GM12865 (cell line): ENCODE measurements at places on chromosomes 6 and 20.

DNA sequence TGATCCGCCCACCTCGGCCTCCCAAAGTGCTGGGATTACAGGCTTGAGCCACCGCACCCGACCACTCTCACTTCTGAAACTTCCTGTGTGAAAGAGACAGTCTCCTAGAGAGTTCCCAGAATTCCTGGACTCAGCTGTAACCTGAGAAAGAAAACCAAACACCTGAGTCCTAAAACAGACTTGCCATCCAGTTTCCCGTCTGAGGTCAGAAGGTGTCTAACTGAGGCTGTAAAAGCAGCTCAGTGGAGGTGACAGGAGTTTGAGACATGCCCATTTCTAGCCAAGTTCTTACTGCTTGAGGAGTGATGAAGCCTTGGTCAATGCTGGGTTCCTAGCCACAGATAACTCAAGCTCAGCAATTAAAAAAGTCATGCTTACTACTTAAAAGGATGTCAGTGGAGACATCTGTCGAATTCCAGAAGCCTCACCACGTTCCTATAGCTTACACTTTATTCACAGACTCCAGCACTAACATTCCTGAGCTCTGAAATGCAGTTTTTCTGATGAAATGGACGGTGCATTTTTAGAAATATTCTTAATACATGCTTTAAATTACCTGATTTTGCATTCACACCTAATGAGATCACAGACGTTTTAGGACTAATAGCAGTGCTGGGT, 6.1 kb downstream of the UQCC2 start:
- DNase-seq: no peak

DNA sequence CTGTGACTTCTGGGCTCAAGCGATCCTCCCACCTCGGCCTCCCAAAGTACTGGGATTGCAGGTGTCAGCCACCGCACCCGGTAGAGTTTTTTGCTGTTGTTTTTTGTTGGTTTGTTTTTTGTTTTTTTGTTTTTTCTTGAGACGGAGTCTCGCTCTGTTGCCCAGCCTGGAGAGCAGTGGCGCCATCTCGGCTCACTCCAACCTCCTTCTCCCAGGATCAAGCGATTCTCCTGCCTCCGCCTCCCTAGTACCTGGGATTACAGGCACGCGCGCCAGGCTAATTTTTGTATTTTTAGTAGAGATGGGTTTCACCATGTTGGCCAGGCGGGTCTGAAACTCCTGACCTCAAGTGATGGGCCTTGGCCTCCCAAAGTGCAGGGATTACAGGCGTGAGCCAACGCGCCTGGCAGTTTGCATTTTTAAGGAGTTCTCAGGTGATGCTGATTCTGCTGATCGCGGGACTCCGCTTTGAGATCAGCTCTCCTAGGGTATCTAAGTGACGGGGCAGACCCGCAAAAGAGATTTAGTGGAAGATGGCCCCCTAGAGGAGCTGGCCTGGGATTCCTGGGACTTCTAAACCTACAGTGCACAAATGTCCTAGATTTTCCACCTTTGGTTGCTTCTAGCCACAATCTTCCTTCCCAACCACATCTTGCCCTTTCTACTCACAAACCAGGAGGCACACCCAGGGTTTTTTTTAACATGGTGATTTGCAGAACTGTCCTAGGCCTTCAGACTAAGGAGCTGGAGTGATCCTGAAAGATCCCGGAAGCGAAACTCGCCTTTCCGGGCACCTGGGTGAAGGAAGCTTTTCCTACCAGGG, 45.2 kb downstream of the DPPA5 start:
- DNase-seq: peak; percentile 28

- no peak for DNase-seq
These were observed 15.2 kb downstream of the DEFB132 start for GRCh38 chr20:272718-273117.

DNA sequence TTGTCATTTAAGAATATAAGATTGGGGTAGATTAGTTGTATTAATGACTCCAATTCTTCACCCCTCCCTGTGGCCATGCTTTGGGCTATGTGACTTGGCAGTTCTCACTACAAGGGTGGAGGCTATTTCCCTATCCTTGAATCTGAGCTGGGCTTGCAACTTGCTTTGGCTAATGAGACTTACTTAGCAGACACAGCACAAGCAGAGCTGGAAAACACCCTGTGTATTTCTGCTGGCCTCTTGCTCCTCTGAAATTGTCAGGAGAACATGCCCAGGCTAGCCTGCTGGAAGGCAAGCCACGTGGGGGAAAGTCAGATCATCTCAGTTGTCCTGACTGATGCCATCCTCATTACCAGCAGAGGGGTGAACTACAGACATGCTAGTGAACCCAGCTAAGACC, 126.5 kb upstream of the HDGFL1 start:
- DNase-seq: peak; percentile 51

GRCh38 chr6:39887692-39888450, 46.4 kb downstream of the MOCS1 start:
- no peak for DNase-seq

- DNase-seq: no peak
These were observed 50.0 kb downstream of the SRC start for GRCh38 chr20:37395921-37396415.

DNA sequence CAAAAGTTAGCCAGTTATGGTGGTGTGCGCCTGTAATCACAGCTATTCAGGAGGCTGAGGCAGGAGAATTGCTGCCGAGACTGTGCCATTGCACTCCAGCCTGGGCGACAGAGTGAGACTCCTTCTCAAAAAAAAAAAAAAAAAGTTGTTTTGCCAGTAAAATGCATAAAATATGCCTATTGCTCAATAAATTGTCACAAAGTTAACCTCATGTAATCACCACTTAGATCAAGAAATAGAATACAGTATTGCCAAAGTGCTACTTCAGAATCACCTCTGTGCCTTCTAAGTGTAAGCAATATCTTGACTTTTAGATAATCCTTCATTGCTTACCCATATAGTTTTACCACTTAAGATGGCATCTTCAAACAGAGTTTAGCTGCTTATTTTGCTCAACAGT, 80.7 kb downstream of the TRMT11 start:
- no peak for DNase-seq

DNA sequence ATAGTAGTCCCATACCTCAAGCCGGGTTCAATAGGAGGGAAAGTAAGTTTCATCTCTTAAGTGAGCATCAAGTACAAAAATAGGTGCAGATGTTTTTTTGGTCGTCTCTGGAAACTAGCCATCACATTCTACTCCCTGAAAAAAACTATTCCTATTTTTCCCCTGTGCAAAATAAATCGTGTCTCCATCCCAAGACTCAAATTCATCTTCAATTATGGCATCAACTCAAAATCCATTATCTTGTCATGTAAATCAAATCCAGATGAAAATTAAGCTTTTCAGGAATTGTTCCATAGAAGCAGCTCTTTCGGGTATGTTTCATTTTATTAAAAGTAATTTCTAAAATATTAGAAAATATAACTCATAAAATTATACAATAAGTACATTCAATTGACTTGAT, 1368.4 kb downstream of the GRIK2 start:
- no peak for DNase-seq

DNA sequence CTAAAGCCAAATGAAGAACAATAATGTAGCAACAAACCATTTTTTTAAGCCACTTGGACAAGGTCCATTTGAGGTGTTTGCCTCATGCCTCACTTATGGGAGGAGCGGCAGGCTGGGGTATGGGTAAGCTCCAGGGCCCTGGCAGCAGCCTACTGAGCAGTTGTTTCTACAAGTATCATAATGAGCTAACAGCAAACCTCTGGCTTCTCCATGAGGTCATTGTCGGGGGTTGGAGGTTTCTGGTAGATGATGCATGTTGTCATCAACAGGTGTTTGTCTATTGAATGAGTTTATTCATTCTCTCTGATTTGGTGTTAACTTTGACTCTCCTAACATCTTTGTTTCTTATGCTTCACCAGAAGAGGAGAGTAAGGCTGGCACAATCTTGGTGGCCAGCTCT, 150.7 kb downstream of the TBC1D7 start:
- DNase-seq: no peak

GRCh38 chr6:2081155-2082138, 164.0 kb downstream of the GMDS start:
- peak; percentile 76 for DNase-seq

GRCh38 chr6:74705451-74705850, 500.4 kb downstream of the COL12A1 start:
- DNase-seq: no peak

- no peak for DNase-seq
These were observed 52.7 kb downstream of the SOD2 start for GRCh38 chr6:159640322-159640721.

DNA sequence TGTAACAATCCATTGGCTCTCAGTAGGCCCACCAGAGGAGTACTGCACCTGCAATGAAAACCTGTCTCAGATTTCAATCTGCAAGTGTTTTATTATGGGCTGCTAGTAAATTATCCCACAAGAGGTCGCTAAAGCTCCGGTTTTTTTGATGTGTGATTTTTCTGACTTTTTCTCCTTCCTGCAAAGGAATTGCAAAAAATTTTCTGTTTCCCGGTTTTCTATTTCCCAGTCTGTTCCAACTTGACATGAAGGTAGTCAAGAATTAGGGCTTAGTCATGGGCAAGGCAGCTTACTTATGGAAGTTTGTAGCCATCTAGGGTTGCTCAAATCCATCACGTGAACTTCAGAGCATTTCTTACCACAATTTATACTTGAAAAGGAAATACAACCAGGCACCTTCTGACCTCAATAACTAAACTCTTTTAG, 38.5 kb upstream of the AHI1 start:
- peak; percentile 35 for DNase-seq

GRCh38 chr6:87558446-87558845, 31.3 kb downstream of the RARS2 start:
- no peak for DNase-seq

GRCh38 chr6:80454197-80454596, 347.7 kb downstream of the BCKDHB start:
- DNase-seq: peak; percentile 35

DNA sequence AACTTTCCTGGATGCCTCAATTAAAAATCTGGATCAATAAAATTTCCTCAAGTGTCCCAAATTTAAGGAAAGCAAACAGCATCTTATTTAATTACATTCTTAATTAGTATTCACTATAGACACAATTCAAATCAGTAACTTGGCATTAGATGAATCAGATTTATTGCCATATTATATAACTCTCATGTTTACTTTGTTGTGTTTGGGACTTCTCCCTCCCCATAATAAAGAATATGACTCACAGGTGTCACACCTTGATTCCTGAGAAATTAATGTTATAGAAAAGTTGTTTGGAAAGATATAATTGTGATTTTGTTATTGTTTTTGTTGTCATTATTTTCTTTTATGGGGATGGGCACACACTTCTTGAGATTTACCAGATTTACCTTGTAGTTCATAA, 18.4 kb downstream of the EYA4 start:
- DNase-seq: no peak

DNA sequence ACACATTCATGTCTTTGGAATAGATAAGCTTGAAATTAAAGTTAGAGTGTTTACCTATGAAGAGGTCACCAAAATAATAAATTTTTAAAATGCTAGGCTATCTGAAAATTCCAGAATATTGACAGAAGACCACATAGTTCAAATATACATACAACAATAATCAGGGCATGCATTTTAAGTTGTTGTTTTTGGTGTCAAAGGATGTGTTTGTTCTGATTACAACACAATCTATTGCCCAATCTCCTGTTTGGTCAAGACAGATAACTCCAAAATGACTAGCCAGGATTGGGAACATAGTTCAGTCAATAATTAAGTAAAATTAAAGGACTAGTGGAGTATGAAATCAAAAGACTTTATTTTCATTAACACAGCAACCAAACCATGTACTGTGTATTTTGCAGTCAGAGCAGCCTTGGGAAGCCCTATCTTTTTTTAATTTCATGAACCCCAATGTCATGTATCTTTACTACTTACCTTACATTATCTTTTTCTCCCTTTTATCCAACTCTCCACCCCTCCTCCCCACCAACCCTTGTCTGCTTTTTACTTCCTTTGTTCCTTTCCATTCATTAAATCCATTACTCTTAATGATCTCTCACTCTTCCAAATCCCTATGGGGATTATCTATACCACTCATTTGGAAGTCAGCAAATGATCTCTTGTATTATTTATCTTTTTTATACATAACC, 111.2 kb downstream of the CDK19 start:
- no peak for DNase-seq

DNA sequence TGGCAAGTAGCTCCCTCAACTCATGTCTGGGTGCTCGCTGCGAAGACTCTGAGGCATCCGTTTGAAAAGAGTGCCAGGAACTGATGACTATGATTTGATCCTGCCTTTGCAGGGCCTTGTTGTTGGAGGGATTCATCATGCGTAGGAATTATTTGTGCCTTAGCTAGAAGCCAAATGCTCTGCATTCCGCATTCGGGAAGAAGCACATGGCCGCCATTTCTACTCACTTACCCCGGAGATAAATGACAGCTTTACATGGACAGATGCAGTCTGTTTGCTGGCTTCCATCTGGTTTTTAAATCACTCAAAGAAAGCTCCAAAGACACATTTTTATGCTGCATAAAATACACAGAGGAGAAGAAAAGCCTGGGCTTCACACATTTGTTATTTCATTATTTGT, 363.3 kb upstream of the CDH4 start:
- no peak for DNase-seq

- no peak for DNase-seq
These were observed 152.5 kb upstream of the ECI2 start for GRCh38 chr6:4287811-4288244.

DNA sequence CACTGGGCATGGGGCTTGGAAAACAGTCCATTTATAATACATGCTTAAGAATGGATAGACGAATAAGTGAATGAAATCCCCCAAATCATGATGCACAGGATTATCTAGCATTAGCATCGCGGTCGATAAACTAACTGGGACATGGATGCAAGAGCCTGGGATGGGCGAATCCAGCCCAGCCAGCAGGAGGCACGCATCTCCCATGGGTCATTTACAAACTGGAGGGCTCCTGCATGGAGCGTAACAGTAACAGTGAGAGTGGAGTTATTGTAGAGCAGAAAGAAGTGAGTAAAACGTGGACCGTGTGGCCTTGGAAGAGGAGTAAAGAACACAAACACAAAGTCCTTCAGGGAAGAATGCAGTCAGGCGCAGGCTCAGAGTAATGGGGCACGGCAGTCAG, 136.5 kb downstream of the AGPAT4 start:
- DNase-seq: no peak

- DNase-seq: no peak
These were observed 202.6 kb upstream of the HEY2 start for GRCh38 chr6:125546841-125547251.

DNA sequence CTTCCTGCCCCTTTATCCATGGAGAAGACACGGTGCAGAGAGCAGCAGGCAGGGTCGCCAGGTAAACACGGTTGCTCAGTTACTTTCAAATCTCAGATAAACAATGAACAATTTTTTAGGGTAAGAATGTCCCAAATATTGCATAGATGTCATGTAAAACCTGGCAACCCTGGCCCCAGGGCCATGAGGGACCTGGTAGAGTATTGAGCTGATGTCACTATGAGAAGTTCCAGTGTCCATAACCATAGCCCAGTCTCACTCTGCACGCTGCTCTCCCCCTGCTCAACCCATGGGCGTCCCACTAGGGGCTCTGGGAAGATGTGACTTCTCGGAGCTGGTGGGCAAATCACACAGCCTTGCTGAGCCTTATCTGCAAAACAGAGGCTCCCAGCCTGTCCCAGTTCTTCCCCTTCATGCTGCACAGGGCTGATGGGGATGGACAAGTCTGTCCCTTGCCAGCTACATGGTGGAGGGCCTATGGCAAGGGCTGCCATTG, 71.3 kb upstream of the TOP1 start:
- DNase-seq: no peak

- no peak for DNase-seq
These were observed 66.9 kb downstream of the MACROD2 start for GRCh38 chr20:14062171-14062570.

- no peak for DNase-seq
These were observed 28.7 kb upstream of the MAS1 start for GRCh38 chr6:159862103-159862502.
